A549 (cell line): ENCODE measurements at places on chromosomes 1 and 21.

GRCh38 chr1:3479511-3480368 is 25.3 kb downstream of the ARHGEF16 start:
- DNase-seq, result no peak

GRCh38 chr1:201463071-201463552 is 5.9 kb downstream of the PHLDA3 start:
- DNase-seq, result no peak

- DNase-seq, result no peak
Measured at GRCh38 chr1:188065917-188066316, 1237.2 kb downstream of the PLA2G4A start.

DNA sequence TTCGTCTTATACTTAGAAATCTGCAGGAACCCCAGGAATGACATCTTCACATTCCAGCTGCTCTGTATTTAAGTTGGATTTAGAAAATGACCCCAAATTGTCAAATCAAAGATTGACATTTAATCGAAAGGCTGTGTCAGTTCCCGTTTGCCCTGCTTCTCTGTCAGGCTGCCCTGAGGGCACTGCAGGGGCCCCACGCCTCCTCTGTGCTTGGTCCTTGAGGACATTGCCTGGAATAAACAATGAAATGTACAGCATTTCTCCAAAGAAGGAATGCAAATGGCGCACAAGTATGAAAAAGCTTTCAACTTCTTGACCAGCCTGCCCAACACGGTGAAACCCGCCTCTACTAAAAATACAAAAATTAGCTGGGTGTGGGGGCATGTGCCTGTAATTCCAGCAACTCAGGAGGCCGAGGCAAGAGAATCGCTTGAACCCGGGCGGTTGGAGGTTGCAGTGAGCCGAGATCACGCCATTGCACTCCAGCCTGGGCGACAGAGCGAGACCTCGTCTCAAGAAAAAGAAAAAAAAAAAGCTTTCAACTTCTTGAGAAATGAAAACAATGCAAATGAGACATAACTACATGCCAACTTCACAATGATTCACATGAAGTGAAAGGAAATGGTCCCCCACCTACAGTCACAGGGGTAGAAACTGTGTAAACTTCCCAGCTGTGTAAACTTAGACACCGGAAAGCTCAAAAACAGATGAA is 3.0 kb downstream of the TMPRSS3 start:
- DNase-seq, result no peak

DNA sequence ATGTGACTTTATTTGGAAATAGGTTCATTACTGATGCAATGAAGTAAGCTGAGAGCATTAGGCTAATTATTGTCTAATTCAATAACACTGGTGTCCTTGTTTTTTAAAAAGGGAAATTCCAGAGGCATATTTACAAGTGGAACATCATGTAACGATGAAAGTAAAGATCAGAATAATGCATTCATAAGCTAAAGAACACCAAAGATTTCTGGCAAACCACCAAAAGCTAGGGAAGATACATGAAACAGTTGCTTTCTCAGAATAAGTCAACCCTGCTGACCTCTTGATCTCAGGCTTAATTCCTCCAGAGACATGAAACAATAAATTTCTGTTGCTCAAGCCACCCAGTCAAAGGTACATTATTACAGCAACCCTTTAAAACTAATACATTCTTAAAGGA is 20.3 kb upstream of the IFI16 start:
- no peak for DNase-seq

DNA sequence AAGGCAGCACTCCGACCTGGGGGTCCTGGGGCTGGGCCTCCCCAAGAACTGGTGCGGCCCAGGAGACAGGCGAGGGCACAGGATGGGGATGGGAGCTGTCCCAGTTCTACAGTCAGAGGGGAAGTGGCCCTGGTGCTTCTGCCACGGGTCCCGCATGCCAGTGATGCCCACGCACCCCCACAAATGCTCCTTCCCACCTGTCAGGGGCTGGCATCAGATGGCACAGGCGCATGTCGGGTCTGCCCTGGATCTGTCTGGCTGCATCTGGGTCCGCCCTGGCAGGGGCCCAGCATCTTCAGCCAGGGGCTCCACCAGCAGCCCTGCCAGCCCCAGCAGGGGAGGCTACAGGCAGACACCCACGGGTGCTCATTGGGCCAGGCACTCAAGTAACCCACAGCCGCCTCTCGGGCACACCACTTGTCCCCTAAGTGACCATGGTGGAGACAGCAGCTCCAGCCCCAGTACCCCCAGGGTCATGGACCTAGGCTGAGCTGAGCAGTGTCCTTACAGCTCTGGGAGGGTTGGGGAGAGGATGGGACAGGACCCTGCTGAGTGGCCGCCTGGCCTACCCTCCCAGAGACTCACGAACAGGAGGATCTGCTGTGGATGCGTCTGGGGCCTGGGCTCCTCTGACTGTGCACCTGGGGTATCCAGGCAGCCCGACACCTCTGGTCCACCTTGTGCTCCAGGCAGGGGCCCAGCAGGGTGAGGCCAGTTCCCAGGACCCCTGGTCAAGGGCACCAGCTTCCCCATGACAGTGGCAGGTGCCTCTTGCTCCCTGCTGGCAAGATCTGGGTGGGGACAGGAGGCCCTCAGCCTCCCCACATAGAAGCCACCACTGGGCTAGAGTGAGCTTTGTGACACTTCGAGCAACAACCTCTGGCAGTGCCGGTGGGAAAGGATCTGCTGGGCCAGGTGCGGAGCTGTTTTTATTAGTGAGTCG is 5.4 kb downstream of the SMIM1 start:
- DNase-seq, result no peak

DNA sequence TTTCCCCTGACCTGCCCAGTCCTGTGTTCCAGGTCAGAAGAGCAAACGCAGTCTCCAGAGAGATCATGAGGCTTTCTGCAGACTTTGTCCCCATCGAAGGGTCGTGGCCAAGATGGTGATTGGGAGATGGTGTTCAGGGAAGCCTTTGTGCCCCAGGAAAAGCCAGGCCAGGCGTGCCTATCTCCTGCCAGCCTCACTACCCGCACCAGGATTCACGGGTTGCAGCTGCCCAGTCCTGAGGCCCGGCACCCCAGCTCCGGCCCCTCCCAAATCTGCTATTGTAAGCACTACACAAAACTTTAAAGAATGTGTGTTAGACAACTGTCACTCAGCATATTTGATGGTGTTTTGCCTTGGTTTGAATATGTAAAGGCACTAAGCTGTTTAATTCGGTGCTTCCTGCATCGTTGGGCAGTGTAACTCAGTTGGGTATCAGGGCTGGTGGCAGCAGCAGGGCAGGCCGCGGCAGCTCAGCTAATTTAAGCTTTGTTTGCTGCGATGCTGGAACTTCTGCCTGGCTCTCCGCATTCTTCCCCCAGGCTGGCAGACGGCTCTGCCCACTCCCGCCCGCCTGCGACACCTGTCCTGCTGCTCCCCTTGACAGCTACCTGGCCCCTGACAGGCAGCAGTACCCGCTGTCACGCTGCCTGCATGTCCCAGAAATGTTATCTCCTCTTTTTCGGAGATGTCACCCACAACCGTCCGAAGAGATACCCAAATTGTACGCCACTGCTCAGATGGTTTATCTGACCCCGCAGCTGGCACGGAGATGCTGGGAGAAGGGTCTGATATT is 209.0 kb upstream of the VAMP3 start:
- DNase-seq, result no peak

DNA sequence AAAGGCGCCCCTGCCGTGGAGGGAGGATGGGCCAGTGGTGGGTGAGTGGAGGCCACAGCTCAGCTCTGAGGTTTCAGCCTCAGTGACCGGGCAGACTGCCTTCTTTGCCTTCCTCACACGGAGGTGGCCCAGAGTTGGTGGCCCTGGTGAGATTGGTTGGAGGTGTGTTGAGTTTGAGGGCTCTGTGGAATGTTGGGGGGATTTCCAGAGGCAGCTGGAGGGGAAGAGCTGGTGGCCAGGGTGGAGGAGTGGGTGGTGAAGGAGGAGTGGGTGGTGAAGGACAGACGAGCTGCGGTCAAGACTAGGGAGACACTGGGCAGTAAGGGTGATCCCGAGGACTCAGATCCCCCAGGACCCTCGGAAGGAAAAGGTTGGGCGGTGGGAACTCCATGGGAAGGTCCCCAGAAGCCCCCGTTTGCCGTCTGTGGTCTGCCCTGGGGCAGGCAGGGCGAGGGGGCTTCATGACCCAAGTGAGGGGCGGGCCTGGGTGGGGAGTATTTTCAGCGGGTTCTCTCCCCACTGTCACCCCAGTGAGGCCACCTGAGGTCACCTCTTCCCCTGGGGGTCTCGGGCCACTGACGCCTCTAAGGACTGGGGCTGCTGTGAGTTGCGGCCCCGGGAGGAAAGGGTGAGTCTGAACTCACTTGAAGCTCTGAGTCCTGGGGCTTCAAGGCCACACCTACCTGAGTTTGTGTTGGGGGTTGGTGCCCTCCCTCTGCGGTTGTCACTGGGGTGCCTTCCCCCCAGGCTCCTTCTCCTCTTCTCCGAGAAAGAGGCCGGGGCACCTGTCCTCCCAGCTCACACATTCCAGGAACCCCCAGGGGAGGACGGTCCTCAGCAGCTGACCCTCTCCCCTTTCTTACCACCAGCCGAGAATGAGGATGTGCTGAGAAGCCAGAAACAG is 22.7 kb upstream of the PIK3CD start:
- DNase-seq, result no peak

- DNase-seq, result no peak
Measured at GRCh38 chr1:77378723-77379535, 97.1 kb downstream of the AK5 start.

DNA sequence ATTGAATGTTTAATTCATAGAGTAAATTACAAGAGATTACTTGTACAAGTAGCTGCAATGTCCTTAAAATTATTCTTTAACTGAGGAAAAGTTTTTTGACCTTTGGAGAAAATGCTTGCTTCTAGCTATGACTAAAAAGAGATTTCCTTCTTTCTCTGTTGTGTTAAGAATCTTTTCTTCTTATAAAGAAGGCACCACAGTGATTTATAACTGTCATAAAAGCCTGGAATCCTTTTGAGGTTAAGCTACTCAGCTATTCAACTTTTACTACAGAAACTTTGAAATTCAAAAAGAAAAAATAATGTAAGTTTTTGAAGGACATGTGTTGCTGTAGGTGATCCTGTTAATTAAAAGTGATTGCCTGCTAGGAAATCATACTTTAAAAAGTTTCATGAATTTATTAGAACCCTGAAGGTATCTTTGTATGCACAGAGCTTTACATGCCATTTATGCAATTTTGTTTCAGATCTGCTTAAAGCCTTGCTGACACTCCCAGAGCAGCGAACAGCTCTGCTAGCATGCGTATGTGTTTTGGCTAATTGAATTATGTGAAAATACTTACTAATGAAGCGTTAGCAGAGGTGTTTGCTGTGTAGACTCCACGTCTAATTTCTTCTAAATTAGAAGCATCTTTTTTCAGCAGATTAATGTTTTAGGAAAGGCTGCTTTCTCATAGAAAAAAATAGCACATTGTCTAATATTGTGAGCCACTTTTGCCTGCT is 94.7 kb upstream of the SMYD2 start:
- no peak for DNase-seq

GRCh38 chr1:50308878-50309277 is 114.4 kb downstream of the DMRTA2 start:
- peak; percentile 5 for DNase-seq

DNA sequence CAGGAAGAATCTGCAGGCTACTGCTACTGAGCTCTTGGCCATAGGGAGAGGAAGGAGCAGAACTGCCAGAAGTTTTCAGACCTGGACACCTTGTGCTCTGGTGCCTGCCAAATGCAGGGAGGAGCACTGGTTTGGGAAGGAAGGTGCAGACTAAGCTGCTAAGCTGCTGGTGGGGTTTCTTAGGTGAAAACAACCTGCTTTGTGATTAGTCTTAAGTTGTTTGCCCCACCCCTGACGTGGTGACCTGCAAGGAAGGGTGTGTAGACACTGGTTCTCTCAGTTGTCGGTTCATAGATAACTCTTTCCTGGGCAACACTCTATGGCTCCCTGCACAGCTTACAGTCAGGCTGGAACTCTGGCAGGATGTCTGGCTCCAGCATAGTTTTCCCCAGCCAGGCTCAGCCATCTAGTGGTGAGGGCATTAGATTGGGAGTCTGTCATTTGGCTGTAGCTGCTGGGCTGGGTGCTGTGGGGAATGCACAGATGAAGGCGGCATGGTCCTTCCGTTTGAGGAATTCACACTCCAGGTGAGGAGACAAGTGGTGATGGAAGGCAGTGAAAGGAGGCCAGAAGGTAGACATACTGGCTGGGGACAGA is 10.3 kb upstream of the S100A10 start:
- no peak for DNase-seq

- DNase-seq, result no peak
Measured at GRCh38 chr1:115021145-115021544, 8.5 kb upstream of the TSHB start.

GRCh38 chr1:225710804-225711203 is 57.9 kb upstream of the ENAH start:
- DNase-seq, result peak; percentile 81

DNA sequence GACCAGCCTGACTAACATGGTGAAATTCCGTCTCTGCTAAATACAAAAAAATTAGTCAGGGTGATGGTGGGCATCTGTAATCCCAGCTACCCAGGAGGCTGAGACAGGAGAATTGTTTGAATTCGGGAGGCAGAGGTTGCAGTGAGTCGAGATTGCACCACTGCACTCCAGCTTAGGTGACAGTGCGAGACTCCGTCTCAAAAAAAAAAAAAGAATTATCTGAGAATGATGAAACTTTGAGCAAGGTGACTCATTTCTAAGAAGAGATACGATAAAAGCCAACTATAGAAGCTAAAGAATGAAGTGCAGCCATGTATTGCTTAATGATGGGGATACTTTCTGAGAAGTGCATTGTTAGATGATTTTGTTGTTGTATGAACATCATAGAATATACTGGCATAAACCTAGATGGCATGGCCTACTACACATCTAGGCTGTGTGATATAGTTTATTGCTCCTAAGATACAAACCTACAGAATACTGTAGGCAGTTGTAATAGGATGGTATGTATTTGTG is 64.7 kb downstream of the SNRPE start:
- DNase-seq, result peak; percentile 27

GRCh38 chr1:70909262-70909822 is 138.3 kb downstream of the PTGER3 start:
- no peak for DNase-seq

GRCh38 chr1:103514920-103515503 is 10.5 kb upstream of the RNPC3 start:
- DNase-seq, result peak; percentile 42

GRCh38 chr1:200103966-200104583 is 76.6 kb downstream of the NR5A2 start:
- no peak for DNase-seq

DNA sequence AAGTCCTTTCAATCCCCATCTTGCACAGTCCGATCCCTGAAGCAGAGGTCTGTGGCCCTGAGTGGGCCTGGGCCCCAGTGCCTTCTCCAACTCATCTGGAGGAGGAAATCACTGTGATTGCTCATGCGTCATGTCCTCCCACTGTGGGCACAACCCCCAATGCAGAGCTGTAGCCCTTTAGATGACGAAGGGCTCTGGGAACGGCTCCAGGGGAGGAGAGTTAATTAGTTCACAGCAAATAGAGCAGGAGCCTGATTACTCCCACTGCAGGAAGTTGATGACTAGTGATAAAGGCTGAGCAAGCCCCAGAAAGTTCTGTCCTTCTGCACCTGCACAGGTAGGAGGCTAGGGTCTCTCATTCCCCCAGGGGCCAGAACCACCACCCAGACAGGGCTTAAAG is 111.5 kb downstream of the CCDC185 start:
- no peak for DNase-seq
